ENCODE measurements at places on chromosomes 4 and X.
A peak's percentile ranks its signal among the peaks of the same experiment; 100 is the strongest.

- no peak for DNase-seq
These were observed 34.0 kb upstream of the RNF128 start for GRCh38 chrX:106692425-106693065.

DNA sequence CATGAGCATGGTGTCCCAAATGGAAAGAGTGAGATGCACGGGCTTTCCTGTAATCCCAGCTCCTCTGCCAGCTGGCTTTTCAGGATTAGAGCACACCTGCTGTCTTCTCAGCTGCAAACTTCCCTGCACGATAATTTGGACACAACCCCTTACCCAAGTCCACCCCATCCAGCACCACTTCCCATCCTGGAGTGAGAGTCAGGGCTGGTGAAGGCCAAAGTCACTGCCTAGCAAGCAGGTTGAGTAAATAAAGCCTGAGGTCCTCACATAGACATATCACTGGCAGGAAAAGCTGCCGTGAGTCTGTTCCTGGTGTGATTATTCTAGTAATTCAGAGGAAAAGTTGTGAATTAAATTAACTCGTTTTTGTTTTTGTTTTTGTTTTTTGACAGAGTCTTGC, 113.9 kb upstream of the MBNL3 start:
- DNase-seq: no peak

GRCh38 chr4:155442267-155443105, 65.7 kb upstream of the MAP9 start:
- DNase-seq: peak; percentile 66

DNA sequence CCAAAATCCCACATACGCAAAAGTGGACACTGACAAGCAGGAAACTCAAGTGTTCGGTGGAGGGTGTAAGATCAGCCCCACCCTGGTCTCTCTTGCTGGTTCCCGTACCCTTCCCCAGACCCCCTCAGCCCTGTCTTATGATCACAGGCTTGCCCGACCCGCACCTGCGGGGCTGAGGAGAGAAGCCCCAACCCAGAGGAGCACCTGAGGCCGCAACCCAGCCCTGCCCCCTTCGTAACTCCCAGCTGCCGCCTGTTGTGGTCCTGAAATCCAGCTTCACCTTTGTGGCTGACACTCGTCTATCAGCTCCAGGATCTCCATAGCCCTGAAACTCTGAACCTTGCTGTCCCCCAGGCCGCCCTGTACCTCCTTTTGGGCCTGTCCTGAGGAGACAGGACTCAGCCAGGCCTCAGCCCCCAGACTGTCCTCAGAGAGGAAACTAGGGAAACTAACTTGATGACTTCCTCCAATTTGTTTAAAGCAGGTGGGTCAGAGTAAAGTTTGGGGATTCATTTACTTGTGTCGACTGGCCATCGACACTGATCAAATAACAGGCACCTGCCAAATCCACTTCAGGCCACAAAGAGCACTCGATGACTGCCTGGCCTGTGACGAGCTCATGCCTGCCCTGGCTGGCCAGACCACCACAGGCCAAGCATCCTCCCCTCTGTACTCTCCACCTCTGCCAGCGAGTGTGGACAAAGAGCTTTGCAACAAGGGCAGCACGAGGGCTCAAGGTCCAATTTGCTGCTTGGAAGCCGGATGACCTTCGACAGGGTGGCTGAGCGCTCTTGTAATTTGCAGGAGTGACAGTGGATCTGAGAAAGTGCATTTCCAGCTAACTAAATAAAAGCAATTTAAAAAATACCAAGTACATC, 19.3 kb downstream of the DCTD start:
- DNase-seq: no peak

- peak; percentile 78 for DNase-seq
These were observed 13.0 kb upstream of the SEPSECS start for GRCh38 chr4:25172961-25173915.

DNA sequence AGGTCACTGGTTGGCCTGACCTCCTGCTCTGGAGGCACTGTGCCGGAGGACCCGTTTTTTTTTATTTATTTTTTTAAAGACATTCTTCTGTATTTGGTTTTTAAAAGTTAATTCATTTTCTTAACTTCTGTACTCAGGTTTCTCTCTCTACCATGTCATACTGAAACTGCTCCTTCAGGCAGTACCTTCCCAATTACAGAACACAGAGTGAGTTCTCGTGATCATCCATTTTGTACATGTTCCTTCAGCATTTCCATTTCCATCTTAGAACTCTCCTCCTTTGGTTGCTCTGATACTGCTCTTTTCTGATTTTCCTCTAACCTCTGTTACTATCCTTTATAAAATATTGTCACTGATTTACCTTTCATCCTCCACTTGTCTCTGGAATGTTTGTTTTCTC, 17.9 kb downstream of the UBE2K start:
- no peak for DNase-seq

GRCh38 chr4:62457356-62457755, 1257.2 kb downstream of the ADGRL3 start:
- peak; percentile 69 for DNase-seq

DNA sequence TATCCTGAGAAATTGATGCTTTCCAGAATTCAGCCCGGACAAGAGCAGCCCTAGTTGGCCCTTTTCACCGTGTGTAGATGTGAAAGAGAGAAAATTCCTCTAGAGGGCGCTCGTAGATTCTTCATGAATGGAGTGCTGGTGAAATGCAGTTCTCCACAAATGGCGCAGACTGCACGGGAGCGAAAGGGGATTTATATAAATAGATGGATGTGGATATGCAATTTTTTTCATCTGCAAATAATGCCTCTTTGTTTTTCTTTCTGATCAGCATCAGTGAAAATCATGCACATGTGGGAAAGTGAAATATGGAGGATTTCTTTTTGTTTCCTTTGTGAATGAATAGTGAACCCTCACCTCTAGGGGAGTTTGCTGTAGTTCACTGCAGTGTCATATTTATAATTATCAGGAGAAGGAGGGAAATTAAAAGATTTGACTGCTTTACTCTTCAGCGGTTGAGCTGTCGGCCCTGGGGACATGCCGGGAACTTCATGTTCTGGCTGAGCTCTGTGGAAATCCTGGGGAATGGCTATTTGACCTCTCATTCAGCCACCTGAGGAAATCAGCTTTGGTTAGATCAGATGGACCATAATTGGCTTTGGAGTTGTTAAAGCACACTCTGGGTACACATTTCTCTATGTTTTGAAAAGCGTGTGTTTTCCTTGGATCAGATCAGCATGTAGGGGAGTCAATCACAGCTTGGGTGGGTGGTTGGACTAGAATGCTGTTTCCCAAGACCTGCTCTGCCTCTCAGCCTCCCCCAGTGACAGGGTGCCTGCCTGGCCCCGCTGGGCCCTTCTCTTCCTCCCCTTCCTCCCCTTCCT, 115.0 kb upstream of the SHISA3 start:
- peak; percentile 74 for DNase-seq

DNA sequence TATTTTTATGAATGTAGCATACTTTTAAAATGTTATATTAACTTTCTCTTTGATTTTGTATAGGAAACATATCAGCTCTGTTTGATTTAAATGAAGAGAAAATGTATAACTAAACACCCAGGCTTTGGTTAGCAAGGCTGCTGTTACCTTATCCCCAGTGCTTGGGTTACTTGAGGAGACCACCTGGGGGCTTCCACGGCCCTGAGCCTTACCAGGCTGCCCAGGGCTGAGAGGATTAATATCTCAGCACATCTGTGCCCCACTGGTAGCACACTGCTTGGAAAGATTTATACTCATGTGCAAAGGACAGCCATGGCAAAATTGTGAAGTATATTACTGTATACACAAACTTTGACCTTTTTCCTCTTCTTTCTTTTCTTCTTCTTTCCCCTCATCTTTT, 752.9 kb downstream of the RAPGEF2 start:
- DNase-seq: no peak

- no peak for DNase-seq
These were observed 59.7 kb downstream of the HADH start for GRCh38 chr4:108049406-108049805.

DNA sequence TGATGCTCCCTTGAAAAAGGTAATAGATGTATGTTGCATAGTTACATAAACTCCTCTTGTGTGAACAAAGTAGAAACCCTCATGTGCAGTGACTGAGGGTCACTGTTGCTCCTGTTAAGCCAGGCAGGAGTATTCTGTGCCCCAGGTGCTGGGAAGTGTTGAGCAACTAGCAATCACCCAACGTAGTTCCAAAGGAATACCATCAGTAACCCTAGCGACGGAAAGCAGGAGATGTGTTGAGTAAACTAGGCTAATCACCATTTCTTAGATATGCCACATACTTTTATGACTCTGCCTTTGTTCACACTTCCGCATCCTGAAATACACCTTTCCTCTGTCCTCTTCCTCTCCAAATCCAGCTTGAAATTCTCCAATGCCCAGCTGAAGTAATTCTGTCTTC, 50.9 kb upstream of the TAB3 start:
- no peak for DNase-seq

DNA sequence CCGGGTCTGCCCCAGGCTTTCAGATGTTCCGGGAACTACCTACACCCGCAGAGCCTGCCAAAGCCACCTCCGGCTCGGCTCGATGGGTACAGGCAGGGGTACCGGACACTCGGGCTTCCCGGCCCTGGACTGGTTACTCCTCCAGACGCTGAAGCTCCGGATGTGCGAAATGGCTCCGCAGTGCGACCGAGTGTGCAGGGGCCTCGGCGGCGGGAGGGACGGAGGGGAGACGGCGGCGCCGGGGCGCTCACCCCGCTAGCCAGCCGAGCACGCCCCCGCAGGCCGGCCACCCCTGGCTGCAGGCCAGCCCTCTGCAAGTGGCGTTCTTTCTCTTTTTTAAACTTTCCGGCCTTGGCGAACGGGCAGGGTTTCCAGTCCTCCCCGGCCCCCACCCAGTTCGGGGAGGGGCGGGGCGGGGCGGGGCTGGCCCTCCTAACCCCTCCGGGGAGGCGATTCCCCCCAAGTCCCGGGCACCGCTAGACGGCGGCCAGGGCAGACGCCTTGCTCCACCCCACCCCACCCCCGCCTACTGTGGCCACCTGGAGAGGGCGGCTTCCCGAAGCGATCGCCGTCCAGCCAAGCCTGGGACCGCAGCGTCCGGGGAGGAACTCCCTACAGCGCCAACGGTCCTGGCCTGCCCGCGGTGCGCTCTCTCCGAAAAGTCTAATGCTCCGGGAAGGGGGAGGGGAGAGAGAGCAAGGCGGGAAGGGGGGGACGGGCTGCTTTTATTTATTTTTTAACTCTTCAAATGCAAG, 7.5 kb downstream of the BCOR start:
- DNase-seq: no peak

DNA sequence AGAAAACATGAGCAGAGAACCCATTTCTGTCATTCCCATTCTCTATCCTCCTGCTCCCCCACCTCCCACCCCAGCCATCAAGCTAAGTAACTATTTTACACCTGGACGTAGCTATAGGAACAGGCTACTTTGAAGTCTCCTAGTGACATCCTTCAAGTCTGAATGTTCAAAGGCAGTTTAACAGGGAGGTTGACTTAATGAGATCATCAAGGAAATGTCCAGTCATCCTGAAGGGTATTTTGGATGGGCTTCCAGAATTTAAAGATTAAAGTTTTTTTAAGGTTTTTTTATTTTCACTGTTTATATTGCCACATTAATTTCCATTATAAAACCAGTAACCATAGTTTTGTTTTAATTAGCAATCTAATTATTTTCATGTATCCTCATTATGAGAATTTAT, 41.1 kb downstream of the HPF1 start:
- DNase-seq: no peak

DNA sequence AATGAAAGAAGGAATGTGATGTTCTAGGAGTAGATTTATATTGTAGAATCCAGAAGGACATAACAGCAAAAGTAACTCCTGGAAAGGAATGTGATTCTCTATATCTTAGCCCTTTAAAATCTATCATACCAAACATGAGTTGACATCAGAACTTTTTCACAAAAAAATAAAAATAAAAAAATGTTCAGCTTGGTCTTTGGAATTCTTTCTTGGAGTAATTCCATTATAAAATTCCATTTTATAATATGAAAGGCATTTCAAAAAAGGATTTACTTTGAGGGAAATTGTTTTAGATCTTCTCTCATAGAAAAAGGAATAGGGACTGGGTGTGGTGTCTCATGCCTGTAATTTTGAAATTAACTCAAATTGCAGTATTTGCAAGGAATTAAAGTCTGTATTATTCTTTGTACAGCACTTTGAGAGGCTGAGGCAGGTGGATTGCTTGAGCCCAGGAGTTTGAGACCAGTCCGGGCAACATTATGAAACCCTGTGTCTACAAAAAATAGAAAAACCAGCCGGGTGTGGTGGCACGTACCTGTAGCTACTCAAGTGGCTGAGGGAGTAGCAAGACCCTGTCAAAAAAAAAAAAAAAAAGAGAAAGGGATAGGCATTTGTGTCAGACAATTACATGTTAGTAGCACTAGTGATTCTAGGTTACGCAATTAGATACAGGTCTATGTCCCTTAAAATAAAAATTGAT, 134.9 kb downstream of the SLC4A4 start:
- no peak for DNase-seq

GRCh38 chr4:167339781-167340180, 105.5 kb upstream of the SPOCK3 start:
- no peak for DNase-seq

- no peak for DNase-seq
These were observed 34.6 kb downstream of the NBDY start for GRCh38 chrX:56763556-56764152.

DNA sequence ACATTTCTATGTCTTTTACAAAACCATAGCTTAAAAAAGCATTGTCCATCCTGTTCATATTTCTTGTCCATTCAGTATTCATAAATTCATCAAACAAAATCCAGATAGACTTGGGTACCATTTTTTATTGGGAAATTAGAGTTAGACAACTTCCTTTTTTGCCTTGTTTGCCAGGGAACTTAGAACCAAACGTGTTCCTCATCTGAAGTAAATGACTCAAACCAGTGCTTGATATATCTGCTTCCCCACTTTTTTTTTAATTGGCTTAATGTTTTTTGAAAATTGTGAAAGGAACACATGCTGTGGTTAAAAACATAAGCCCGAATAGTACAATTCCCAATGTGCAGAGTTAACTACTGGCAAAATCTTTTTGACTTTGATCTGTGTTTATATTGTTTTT, 44.2 kb downstream of the DLG3 start:
- DNase-seq: no peak

DNA sequence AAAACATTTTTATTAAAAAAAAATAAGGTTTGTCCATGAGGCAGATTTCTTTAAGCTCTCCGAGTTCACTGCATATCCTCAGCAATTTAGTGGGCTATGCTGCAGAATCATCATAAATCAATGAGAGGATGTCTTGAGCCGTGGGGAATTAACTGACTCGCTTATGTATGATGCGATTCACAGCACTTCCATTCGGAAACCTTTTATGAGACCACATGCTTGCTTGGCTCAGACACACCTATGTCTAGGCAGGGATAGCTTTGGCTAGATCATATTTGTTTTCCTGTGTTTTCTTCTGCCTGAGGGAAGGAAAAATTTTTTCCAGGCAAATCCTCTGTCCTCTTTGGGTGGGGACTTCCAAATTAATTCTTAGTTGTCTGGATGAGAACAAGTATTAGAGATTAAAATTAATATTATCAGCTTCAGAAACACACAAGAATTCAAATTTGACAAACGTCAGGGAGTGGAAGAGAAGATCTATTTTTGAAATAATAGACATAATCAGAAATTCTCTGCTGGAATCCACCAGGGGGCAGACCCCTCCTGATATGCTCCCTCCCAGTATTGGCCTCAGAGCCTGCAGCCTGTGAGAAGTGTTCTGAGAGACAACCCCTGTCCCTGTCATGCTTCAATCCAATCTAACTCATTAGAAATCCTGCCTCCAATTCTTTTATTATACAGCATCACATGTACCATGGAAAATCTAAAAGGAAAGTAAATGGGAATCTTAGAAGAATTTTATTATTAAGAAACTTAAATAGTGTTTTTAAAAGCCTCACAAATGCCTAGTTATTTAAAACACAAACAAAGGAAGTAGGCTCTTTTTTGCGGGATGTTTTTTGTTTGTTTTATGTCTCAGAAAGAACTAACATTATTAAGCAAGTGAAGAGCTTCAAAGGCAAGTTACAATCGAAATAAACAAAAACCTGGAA, 345.1 kb upstream of the TACR3 start:
- DNase-seq: peak; percentile 62
